ENCODE measurements at places on chromosomes 3 and 15.

DNA sequence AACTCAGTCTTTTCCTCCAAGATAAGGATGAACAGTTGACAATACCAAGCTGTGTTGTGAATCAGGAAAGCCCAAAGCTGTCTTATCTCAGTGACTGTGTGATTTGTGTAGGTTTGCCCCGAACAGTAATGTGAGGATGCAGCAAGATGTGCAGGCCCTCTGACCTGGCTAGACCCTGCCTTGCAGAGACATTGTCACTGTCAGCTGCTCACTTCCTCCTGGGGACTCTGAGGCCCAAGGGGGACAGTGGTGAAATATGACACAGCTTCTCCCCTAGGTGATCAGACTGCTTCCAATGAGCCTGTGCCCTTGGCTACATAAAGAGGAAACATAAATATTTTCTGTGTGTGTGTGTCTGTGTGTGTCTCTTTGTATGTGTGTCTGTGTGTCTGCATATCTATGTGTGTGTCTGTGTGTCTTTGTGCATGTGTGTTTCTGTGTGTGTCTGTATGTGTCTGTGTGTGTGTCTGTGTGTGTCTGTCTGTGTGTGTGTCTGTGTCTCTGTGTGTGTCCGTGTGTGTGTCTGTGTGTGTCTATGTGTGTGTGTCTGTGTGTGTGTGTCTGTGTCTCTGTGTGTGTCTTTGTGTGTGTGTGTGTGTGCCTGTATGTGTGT, 21.7 kb downstream of the LRRK1 start:
- no peak for DNase-seq

GRCh38 chr3:77320514-77320913, 280.6 kb downstream of the ROBO2 start:
- peak; percentile 54 for DNase-seq

- DNase-seq = no peak
Measured at GRCh38 chr3:12177126-12177525, 18.4 kb upstream of the TIMP4 start.

GRCh38 chr3:50385754-50386153, 26.4 kb upstream of the TMEM115 start:
- DNase-seq = no peak

GRCh38 chr15:60592371-60593169, 113.6 kb upstream of the ICE2 start:
- peak; percentile 55 for DNase-seq

GRCh38 chr3:11591002-11591355, 52.7 kb downstream of the VGLL4 start:
- DNase-seq = peak; percentile 53

DNA sequence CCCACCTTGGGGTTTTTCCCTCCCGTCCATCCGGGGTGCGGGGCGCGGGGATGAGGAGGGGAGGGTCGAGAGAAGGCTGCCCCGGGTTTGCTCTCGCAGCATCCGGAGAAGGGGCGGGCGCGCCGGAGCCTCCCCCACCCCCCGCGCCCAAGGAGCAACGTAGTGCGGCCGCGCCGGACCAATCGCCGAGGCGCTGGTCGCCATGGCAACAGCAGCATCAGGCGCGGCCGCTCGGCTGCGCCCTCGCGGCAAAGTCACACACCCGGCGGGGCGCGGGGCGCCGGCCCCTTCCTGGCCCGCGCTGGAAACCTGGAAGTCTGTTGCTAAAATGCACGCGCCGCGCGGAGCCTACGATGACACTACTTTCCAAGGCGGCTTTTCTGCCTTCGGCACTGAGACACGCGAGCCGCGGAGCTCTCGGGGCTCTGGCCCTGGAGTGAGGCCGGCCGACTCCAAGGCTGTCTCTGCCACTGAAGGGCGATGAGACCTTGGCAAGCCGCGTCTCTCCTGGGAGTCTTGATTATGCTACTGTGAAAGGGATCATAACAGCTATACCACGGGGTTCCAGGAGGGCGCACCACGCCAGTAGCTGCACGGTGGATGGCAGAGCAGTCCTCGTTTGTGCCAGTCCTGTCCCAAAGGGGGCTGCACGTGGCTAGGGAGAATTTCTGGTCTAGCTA, at the start of gene IQSEC1:
Gene IQSEC1 (minus strand): TSS at position 104 of the 680 bp plus-strand sequence. CDS start 415 bp downstream, outside the sequence.
- DNase-seq = no peak

GRCh38 chr3:81186412-81186811, 575.0 kb downstream of the GBE1 start:
- DNase-seq = no peak

DNA sequence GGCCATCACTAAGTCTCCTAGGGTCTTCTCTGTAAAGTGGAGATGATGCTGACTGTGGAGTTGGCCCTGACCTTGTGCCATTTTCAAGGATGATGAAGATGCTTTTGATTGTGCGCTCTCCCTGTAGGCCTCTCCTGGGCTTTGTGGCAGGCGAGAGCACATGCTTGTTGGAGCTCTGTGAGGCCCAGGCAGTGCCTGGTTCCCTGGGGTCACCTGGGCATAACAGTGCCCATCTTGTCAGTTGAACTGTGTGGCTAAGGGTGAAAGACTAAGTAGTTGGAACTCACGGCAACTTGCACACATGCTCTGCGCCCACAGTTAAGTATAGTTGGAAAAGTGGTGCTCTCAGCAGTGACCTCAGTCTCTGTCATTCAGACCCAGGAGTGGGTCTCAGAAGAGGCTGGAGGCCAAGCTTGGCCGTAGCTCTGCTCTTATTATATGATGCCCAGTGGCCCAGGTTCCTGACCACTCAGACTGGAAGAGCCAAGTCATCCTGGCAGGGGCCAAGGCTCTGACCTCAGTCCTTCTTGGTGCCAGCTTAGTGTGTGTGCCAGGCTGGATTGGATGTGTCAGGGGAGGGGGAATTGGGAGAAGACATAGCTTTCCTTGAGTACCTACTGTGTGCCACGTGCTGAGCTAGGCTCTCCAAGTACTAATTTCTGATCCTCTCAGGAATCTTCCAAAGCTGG, 154.6 kb downstream of the EEFSEC start:
- no peak for DNase-seq

- no peak for DNase-seq
Measured at GRCh38 chr3:129286081-129286480, 7.4 kb downstream of the HMCES start.

- DNase-seq = peak; percentile 95
Measured at GRCh38 chr3:197309528-197310361, 11.3 kb upstream of the DLG1 start.

GRCh38 chr15:31135523-31135922, 34.0 kb upstream of the TRPM1 start:
- no peak for DNase-seq

- no peak for DNase-seq
Measured at GRCh38 chr3:181726351-181727330, 14.9 kb downstream of the SOX2 start.

DNA sequence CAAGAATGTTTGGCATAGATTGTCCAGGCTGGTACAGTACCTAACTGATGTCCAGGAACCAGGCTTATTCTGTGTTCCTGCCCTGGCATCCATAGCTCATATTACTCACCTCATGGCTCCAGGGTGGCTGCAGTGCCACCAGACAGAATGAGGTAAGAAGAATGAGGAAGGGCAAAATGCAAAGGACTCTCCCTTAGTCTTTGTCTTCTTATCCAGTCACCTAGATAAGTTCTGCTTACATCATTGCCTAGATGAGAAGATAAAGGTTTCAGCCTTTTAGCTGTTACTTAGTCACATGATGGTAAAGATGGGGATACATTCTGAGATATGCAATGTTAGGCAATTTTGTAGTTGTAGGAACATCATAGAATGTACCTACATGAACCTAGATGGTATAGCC, 45.8 kb downstream of the CHP1 start:
- DNase-seq = no peak

DNA sequence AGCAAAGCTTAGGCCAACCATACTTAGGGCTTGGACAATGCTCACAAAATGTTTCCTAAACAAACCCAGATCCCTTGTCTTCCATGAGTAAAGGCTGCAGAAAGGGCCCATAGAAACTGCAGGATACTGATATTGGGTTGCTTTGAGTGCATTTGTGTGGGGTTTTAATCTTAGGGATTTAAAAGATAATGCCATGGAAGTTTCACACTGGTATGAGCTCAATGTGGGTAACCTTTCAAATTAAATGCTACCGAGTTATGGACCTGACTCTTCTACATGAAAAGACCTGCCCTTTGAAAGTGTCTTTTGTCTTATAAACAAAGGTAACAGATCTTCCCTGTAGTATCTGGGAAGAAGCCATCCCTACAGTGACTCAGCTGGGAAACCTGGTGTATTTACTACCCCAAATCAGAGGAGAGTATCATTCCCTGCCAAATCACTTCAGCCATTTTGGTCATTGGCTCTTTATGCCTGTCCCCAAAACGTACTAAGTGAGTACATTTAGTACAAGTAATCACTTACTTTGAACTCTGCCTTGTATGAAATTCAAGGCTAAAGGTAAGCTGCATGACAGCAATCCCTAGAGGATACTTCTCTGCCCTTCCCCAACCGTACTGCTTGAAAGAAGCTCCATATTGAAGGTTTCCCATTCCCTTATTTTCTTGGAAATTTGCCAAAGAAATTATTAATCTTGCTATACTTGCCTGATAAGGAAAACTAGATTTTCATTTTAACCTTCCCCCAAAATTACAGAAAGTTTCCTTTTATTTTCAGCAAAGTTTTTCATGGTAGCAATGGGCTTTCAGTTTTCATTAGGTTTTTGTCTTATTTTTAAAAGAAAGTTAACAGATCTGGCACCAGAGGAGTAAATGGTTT, 7.2 kb downstream of the TM4SF1 start:
- peak; percentile 36 for DNase-seq

DNA sequence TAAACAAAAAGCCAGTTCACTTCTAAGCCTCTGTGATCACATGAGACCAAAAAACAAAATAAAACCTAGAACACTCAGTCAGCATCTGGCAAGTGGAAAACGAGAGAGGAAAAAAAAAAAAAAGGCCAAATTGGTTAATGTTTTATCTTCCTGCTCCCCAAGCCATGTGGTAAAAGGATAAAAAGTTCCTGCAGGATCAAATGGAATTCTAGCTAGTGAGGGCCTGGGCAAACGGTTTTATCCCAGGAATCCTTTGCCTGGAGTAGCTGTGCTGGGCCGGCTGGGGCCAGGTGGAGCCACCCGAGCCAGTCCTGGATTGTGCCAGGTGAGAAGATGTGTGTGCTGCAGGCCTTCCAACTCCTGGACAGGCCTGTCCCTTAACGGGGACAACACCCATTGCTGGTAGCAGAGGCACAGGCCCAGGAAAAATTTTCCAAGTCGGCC, 13.2 kb downstream of the SMAD6 start:
- no peak for DNase-seq

GRCh38 chr15:35123743-35124142, 38.6 kb upstream of the NANOGP8 start:
- DNase-seq = no peak

GRCh38 chr3:52029053-52029452, 27.3 kb downstream of the DUSP7 start:
- DNase-seq = no peak

- DNase-seq = no peak
Measured at GRCh38 chr3:145727476-145727875, 433.5 kb downstream of the PLOD2 start.

Data from ELR (cell line).